Activated T-helper 1 cell treated with Interleukin-2 at 50 U/mL for 16 hours (primary cell): ENCODE measurements at places on chromosomes 16 and 17.
A peak's percentile ranks its signal among the peaks of the same experiment; 100 is the strongest.

DNA sequence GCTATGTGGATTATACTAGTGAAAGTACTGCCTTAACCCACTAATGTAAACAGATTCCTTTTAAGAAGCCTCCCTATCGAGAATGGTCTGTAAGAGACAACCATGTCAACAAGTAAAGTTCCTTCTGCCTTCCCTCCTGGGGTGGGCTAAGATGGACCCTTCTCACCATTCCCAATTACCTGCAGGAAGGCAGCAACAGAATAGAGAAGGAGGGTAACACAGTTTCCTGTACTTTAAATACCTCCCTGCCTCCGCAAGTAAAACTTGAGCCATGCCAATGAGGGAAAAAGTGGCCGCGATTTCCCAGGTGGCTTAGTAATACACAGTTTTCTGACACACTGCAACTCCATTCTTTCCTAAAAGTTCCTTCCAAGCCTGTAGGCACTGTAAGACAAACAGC is 45.2 kb downstream of the TOX3 start:
- DNase-seq: no peak

GRCh38 chr16:66154801-66155200 is 211.7 kb upstream of the CDH5 start:
- DNase-seq: no peak

- no peak for DNase-seq
Observed at GRCh38 chr17:7528842-7529241, 20.0 kb upstream of the TNFSF12 start.

DNA sequence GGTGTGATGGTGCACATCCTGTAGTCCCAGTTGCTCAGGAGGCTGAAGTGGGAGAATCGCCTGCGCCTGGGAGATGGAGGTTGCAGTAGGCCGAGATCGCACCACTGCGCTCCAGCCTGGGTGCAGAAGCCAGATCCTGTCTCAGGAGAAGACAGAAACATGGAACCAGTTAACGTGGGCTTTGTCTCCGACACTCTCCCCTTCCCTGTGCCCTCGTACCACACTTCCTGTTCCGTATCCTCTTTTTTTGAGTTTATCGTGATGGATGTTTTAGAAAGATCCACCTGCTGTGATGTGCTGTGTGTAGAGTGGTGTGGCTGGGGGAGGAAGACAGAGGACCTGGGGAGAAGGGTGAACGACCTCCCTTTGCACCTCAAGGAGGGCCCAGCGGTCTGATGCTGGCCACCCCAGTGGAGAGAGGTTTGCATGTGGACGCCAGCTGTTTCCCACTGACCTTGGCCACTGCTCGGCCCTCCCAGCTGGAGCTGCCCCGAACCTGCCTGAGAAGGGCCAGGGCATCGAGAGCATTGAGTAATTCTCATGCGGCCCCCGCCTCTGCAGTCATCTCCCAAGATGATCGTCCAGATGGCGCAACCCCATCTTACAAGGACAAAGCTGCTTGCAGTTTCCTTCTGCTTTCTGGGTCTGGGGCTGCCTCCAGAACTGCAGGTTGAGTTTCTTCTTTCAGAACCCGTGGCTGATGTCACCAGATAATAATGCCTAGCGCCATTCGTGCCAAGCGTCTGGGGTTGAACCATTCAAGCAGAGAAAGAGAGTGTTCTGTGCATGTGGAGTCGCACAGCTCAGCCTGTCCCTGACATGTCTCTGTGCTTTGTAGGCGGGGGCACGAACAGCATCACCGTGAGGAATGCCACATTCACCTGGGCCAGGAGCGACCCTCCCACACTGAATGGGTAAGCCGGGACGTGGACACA is 126.3 kb downstream of the ABCC1 start:
- no peak for DNase-seq

DNA sequence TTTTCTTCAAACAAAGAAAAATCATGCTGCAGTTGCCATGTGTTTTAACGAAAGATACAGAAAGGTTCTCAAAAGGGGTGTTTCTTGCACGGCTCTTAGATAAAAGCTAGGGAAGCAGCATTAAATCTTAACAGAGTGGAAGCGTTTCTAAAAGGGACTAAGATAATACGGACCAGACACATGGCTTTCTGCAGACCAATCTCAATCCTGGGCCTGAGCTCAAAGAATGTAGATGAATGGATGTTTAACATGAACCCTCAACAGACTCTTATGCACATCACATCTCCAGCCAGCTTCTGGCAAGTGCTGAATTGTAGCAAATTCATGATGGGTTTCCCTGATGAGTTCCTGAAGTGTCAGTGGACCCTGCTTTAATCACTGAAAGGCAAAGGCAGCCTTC is 80.2 kb upstream of the COX10 start:
- no peak for DNase-seq

DNA sequence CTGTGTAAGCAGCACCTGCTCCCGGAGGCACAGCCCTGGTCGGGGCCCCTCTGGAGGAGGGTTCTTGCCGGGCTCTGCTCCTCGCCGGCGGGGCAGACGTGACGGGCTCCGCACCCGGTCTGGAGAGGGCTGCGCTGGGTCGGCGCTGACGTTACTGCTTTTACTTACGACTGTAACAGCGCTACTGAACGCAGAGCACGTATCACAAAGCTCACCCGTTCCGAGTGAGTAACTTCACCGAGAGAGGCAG is 1.3 kb upstream of the RAB40C start:
- DNase-seq: peak; percentile 39

GRCh38 chr17:12318571-12319266 is 298.0 kb downstream of the MAP2K4 start:
- DNase-seq: no peak

DNA sequence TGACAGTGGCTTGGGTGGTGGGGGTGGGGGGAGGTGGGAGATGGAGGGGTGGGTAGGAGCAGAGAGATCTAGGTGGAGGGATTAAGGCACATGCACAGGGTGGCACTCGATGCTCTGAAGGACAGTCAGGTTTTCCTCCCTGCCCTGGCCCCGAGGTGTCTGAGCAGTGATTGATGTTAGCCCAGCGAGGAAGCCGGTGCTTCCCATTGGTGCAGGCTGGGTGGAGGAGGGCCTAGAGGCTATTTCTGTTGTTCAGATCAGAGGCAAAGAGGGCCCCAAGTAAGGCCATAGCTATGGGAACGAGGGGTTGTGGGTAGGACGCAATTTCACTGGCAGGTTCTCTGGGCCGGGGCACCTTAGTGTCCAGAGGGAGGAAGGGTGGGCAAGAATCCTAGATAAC is 23.1 kb downstream of the CACNA1G start:
- no peak for DNase-seq

GRCh38 chr17:67696347-67696746 is 21.4 kb upstream of the NOL11 start:
- no peak for DNase-seq

- no peak for DNase-seq
Observed at GRCh38 chr17:77320044-77320440, 179.3 kb downstream of the SEC14L1 start.

- DNase-seq: no peak
Observed at GRCh38 chr17:61321344-61321743, 78.3 kb upstream of the TBX2 start.

GRCh38 chr16:14015948-14016347 is 55.2 kb upstream of the MRTFB start:
- DNase-seq: no peak

- no peak for DNase-seq
Observed at GRCh38 chr16:81450783-81451491, 6.3 kb downstream of the CMIP start.

- no peak for DNase-seq
Observed at GRCh38 chr16:3171181-3171854, 16.7 kb upstream of the OR1F1 start.

- DNase-seq: no peak
Observed at GRCh38 chr17:27504188-27504995, 48.1 kb downstream of the KSR1 start.

- DNase-seq: no peak
Observed at GRCh38 chr16:20789130-20789529, 17.1 kb downstream of the ERI2 start.

DNA sequence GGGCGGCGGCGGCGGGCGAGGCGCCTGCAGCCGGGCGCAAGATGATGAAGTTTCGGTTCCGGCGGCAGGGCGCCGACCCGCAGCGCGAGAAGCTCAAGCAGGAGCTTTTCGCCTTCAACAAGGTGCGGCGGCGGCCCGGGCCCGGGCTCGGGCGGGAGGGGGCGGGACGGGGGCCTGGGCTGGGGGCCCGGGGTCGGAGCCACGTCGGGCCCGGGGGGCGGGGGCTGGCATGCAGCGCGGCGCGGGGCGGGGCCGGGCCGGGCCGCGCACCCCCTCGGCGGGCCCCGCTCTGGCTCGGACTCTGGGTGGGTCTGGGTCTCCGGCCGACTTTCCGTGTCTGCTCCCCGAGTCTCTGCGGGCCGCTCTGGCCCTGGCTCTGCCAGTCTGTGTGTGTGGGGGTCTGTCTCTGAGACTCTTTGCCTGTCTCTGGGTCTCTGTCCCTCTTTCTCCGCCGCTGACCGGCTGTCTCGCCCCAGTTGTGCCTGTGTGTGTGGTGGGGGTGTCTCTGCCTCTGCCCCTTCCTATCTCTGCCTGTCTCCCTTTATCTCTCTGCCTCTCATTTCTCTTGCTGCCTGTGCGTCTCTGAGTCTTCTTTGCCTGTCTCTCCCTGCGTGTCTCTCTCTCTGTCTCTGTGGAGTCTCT is 328 bp downstream of the LLGL1 start:
- DNase-seq: no peak

DNA sequence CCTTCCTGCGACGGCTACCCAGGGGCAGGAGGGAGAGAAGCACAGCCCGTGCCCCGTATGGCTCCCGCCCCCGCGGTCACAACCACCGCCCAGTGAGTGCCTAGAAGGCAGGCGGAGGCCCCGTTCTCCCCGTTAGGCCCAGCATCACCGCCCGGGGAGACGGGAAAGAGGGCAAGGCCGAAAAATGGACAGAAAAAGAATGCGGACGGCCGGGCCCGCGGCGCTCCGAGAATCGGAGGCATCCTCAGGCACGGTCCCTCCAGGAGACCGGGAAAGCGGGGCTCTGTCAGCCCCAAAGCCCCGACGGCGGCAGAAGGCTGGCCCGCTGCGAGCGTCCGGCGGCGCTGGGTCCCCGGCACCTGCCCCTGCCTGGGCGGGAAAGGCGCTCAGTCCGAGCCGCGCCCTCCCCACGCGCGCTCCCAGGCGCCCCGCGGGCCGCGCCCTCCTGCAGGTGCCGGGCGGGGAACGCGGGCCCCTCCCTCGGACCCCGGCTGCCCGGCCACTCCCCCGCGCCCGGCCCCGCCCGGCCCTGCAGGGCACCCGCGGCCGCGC is 407 bp downstream of the MCRIP1 start:
- DNase-seq: no peak

DNA sequence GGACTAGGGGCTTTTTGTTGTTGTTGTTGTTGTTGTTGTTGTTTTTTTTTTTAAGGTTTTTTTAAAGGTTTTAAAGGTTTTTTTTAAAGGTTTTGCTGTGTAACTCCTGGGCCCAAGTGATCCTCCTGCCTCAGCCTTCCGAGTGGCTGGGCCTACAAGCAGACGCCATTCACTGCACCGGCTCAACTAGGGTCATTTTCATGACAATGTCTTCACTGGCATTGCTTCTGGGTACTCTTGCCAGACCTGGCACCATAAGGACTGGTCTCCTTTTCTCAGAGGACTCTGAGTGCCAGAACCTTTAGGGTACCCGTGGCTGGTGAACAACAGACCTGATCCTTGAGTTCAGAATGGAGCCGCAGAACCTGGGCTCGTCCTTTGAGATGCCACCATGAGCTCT is 20.4 kb downstream of the POLR3E start:
- DNase-seq: no peak

DNA sequence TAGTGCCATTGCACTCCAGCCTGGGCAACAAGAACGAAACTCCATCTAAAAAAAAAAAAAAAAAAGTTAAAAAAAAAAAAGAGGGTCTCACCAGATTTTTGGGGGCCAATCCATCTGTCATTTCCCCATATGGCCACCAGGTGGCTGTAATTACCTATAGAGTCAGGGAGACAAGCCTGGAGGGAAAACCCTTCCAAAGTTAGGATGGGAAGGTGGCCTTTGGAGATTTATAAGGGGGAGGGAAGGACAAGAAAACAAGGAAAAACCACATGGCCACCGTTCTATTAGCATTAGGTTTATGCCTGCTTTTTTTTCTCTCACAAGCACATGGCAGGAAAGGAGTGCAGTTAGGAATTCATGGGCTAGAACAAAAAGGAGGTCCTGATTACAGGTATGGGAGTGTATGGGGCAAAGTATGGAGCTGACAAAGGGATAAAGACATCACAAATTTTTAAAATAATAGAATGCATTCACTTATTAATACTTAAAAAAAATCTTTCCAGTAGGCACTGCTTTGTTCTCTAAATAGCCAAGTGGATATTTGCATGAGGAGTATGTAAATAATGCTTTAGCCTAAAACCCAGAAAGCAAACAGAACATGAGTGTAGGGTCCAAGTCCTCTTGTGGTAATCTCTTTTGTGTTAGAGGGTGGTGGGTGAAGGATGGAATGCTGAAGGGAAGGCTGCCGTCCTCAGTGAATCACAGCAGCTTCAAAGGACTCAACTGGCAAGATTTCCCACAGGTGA is 5.1 kb downstream of the CYB5D1 start:
- no peak for DNase-seq

- no peak for DNase-seq
Observed at GRCh38 chr16:17149904-17150483, 320.8 kb downstream of the XYLT1 start.

GRCh38 chr16:71345031-71345430 is 13.5 kb upstream of the CALB2 start:
- DNase-seq: no peak

- no peak for DNase-seq
Observed at GRCh38 chr16:57694725-57695679, at the start of gene DRC7. DRC7 (plus strand) TSS chr16:57694806; CDS start chr16:57697950, 3,144 bp downstream.

GRCh38 chr16:81550432-81550808 is 105.8 kb downstream of the CMIP start:
- DNase-seq: no peak

DNA sequence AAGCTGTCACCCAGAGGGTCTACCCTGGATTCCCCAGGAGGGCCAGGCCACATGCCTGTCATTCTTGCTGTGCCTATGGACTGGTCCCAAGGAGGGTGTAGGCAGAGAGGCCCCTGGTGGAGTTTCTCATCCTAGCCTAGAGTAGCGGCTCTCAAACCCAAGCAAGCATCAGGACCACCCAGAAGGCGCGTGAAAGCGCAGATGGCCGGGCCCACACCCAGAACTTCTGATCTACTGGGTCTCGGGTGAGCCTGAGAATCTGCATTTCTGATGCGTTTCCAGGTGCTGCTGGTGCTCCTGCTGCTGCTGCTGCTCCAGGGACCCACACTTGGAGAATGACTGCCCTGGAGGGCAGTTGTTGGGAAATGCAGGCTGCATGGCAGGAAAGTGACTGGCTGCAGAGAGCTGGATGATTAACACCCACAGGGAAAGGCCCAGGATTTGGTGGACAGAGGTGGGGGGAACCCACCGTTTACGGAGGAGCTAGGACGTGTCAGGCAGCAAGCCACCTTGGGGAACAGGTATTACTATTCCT is 9.5 kb upstream of the OSGIN1 start:
- no peak for DNase-seq

- DNase-seq: no peak
Observed at GRCh38 chr16:1340730-1341494, 7.5 kb downstream of the BAIAP3 start.

- DNase-seq: no peak
Observed at GRCh38 chr17:34633351-34633750, 54.0 kb downstream of the TMEM132E start.
